ENCODE measurements at places on chromosomes 3 and 15. TPM values are rescaled to one million over a fixed set of nuclear protein-coding genes. Genes with fewer than 3 reads are reported as not detected.

GRCh38 chr15:78168608-78169007, 19.4 kb downstream of the IDH3A start:
- H3K36me3 ChIP-seq, result peaks cover 73% of the 10 kb centered on the region
- H3K4me1 ChIP-seq, result peaks cover 43% of the 10 kb centered on the region
- DNase-seq, result no peak
- peak overlapping the region; percentile 79 for H3K27ac ChIP-seq
- H3K4me3 ChIP-seq, result no peak overlapping the region

GOLGA8R gene
- total RNA-seq, result 3.3 TPM

GRCh38 chr3:13015286-13016082, 57.7 kb downstream of the IQSEC1 start:
- H3K27ac ChIP-seq, result peak overlapping the region; percentile 99
- H3K27me3 ChIP-seq, result no peaks in the 10 kb centered on the region
- peak overlapping the region; percentile 40 for H3K4me3 ChIP-seq
- DNase-seq, result peak; percentile 94
- peaks cover 99% of the 10 kb centered on the region for H3K4me1 ChIP-seq

EFCAB12 gene
- 1.7 TPM for total RNA-seq

DNA sequence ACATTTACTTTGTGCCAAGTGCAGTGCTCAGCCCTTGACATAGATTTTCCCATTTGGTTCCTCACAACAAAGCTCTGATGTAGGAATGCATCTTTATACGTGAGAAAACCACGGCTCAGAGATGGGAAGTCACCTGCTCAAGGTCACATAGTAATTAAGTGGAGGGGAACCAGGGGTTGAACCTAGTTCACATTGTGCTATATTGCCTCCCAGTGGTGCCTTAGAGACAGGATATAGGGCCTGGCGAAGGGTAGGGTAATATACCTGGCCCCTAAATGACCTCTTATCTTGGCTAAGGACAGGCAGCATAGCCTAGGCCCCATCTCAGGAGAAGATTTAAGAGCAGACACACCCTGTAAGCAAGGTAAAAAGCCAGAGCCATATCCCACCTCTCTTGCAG, 71.5 kb downstream of the FOXP1 start:
- no peak overlapping the region for H3K27ac ChIP-seq
- H3K36me3 ChIP-seq, result no peaks in the 10 kb centered on the region
- no peak for DNase-seq
- peaks cover 49% of the 10 kb centered on the region for H3K4me1 ChIP-seq

GRCh38 chr15:95041297-95041696, 809.9 kb downstream of the MCTP2 start:
- no peak overlapping the region for H3K27ac ChIP-seq
- H3K4me3 ChIP-seq, result no peak overlapping the region
- no peaks in the 10 kb centered on the region for H3K27me3 ChIP-seq

DNA sequence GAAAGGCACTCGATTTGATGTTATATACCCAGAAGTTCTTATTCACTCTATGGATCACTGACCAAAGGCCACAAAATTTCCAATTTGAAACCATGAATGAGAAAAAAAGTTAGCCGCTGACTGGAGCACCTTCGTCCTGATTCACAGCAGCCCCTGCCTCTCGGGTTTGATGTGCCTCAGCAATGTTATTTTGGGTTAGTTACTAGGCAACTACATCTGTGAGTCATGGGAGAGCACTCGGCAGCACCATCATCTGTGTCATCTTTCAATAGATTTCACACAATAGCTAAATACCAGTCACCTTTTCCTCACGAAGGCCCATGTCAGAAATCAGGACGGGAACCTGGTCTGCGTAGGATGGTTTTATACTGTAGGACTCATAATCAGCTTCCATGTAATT, 269.2 kb downstream of the ZBBX start:
- H3K27ac ChIP-seq, result no peak overlapping the region
- DNase-seq, result no peak
- no peaks in the 10 kb centered on the region for H3K36me3 ChIP-seq
- H3K4me1 ChIP-seq, result no peaks in the 10 kb centered on the region
- no peaks in the 10 kb centered on the region for H3K27me3 ChIP-seq

GRCh38 chr3:40358454-40358853, 28.5 kb upstream of the ENTPD3 start:
- H3K27me3 ChIP-seq, result no peaks in the 10 kb centered on the region
- H3K4me3 ChIP-seq, result no peak overlapping the region
- no peaks in the 10 kb centered on the region for H3K4me1 ChIP-seq
- no peak for DNase-seq

SLC51A gene
- 7.5 TPM for total RNA-seq

DNA sequence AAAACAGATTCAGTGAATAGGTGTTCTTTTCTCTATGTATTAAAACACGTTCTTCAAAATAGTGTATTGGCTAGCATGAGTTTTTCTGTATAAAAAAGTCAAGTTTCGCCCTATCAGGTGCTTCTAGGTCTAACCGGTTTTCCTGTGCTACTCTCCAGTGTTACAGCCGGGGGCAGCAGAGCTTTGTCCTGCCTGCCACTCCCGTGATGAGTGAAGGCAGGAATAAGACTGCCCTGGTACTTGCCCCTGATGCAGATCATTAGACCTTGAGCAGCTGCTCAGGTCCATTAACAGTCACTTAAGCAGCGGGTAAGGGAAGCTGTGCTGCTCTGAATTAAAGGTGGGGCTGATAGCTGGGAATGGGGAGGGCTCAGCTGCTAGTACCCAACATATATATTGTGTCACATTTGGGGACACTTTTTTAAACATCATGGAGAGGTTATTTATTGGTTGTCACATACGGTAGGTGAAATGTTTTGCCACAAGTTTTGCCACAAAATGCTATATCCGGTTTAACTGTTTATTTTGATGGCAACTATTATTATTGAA, 1.3 kb upstream of the UNC13C start:
- no peaks in the 10 kb centered on the region for H3K36me3 ChIP-seq
- peaks cover 5% of the 10 kb centered on the region for H3K4me1 ChIP-seq
- no peak overlapping the region for H3K4me3 ChIP-seq
- H3K27ac ChIP-seq, result no peak overlapping the region
- no peak for DNase-seq

Measured in spleen (tissue), 13 donors.